ENCODE measurements at places on chromosomes 11 and 22.

GRCh38 chr11:32266601-32267000 lies 168.7 kb downstream of the WT1 start:
- DNase-seq, result no peak

- DNase-seq, result no peak
These were observed 1.5 kb downstream of the IL17RA start for GRCh38 chr22:17086296-17086695.

DNA sequence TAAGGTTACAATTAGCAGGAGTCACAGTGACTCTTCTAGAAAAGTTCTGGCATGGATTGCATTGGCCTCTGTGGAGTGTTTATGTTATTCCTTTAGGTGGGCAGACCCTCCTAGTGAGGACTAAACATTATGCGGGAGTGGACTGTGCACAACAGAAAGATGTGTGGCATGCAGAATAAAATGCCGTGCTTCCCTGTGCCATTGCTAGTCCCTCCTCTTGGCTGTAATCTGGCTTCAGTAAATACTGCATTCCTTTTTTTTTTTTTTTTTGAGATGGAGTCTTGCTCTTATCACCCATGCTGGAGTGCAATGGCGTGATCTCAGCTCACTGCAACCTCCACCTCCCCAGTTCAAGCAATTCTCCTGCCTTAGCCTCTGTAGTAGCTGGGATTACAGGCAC lies 45.0 kb downstream of the SLC5A1 start:
- no peak for DNase-seq

DNA sequence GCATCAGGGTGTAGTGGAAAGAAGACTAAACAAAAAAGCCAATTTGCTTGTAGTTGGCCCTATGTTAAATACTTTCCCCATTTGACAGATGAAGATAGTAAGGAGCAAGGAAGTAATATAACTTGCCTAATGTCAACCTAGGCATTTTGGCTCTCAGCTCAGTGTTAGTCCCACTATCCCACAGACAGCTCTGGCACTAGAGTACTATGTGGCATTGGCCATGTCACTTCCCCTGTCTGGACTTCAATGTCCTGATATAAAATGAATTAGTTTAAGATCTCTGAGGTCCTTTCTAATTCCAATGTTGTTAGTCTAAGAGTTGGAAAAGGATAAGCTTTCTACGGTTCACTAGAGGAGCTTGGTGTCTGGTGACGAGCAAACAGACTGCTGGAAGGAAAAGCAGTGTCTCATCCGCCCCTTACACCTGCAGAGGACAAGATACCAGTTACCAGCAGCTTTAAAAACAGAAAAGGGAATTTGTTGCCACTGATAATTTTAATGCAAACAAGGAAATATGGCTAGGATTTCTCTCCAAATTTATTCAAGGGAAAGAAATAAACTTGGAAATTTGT lies 92.5 kb downstream of the RELT start:
- no peak for DNase-seq

GRCh38 chr11:63639199-63639832 lies 25.1 kb upstream of the PLAAT3 start:
- DNase-seq, result no peak

- no peak for DNase-seq
These were observed 1984.1 kb upstream of the RAG2 start for GRCh38 chr11:38582151-38582550.

DNA sequence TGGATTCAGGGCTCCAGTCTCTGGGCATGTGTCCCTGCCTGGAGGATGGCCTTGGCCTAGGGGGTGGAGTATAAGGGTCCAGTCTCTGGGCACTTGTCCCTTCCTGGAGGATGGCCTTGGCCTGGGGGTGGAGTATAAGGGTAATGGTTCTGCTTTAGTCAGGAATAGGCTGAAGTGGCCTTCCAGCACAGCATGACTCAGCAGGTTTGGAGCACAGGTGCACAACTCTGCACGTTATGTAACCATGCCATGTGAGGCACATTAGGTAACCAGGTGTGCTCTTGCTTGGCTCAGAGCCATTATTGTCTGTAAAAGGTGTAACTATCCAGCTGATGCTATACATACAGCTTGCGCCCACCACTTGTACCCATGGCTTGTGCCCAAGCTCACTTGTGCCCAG lies 48.4 kb upstream of the POLD3 start:
- no peak for DNase-seq

DNA sequence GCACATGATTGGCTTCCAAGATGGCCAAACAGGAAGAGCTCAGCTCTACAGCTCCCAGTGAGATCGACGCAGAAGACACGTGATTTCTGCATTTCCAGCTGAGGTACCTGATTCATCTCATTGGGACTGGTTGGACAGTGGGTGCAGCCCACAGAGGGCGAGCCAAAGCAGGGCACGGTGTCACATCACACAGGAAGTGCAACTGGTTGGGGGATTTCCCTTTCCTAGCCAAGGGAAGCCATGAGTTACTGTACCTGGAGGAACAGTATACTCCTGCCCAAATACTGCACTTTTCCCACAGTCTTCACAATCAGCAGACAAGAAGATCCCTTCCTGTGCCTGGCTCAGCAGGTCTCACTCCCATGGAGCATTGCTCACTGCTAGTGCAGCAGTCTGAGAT lies 131.2 kb downstream of the DLG2 start:
- no peak for DNase-seq

GRCh38 chr11:117676501-117676900 lies 120.5 kb downstream of the DSCAML1 start:
- DNase-seq, result no peak

DNA sequence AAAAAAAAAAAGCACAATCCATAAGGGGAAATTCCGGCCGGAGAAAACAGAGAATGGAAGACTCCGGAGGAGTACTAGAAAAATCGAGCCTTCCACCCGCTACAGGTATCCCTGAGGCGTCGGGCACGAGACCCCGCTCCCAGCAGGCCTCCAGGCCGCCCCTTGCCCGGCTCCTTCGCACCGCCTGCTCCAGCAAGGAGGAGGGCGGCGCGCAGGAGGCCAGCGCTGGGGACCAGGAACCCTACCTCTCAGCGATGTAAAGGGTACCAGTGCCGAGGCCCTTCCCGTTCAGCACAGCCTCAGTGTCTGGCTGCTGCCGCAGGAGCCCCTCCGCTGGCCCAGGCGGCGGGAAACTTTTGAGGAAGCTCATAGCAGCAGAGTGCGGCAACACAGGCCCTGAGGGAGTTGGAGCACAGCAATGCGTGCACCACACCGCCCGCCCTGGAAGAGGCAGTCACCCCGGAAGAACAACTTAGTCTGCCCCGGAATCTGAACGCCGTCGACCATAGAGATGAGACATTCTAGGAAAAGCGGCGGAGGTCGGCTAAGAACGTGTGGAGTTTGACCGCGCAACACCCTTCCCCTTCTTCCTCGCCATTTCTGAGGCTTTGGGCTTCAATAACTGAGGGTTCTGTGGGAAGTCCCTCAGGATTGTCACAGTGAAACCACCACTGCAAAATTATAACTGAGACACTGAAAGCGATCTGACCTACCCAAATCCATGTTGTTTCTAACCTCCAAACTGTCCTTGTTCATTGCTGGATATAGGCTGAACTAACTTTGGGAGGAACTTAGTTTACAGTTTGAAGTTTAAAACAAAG lies at the start of gene CLNS1A:
Gene CLNS1A (minus strand): TSS at position 450 of the 821 bp plus-strand sequence. CDS start 80 bp downstream, at position 370.
- peak; percentile 85 for DNase-seq

GRCh38 chr11:11391796-11392463 lies 38.9 kb upstream of the CSNK2A3 start:
- DNase-seq, result no peak

Measured in stimulated activated CD4-positive, alpha-beta T cell treated with anti-CD3 and anti-CD28 coated beads, Interleukin-4, amount 100 ng/mL, for 24 hours (primary cell).